Forelimb muscle (tissue), 1 donor: ENCODE measurements at places on chromosomes 3 and 15. TPM values are rescaled to one million over a fixed set of nuclear protein-coding genes. Genes with fewer than 3 reads are reported as not detected.

- no peak for DNase-seq
These were observed 92.0 kb downstream of the FBN1 start for GRCh38 chr15:48553559-48553958.

DNA sequence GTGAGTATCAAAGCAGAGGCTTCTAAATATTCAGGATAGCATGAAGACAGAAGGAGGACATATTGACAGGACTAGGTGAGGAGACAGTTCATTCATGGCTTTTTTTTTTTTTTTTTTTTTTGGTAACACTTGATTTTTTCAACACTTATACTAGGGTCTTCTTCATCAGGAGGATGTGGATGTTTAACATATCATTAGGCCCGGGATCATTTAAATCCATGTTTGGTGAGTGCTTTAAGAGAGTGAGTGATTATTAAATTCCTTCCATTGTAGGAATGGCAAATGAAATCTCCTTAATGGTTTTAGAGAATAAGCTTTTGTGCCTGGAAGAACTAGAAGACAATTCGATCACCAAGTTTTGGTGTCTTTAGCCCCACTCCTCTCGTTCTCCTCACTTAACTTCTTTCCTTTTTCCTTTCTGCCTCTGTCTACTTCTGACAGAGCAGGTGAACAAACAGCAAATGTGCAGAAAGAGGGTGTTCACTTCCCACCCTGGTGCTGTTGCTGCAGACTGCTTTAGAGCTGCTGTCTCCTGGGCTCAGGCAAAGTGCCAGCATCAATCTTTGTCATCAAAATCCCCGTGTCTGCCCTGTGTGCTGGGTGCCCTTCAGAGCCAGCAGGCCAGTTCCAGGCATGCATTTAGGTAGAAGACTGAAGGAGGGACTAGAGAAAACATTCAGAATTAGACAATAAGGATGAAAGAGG lies 35.6 kb upstream of the RAB11A start:
- no peak for DNase-seq

- no peak for DNase-seq
These were observed 648.5 kb downstream of the NR2F2 start for GRCh38 chr15:96978937-96979473.

DNA sequence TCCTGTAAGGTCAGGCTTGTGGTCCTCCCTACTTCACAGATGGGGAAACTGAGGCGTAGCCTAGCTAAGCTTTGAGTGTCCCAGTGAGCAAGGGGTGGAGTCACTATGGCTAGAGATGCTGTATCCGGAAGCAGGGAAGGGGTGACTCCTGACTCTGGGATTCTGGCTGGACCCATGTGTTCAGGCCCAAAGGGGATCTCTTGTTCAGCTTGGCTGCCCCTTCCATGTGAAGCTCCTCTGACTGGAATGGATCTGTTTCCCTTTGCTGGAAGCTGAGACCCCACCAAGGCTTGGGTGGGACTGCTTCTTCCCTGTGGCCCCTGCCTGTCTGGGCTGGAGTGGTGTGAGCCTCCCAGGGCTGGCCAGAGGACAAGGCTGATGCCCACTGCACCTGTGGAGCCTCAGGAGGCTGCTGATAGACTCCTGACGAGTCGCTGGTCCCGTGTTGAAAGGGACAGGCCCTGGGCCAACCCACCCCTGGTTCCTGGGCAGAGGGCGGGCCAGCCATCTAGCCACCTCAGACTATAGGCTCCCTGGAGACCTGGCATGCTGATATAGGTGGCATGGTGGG lies 1.0 kb downstream of the MAPKAPK3 start:
- no peak for DNase-seq

- DNase-seq, result no peak
These were observed 212.6 kb upstream of the PLSCR5 start for GRCh38 chr3:146817704-146818103.

DNA sequence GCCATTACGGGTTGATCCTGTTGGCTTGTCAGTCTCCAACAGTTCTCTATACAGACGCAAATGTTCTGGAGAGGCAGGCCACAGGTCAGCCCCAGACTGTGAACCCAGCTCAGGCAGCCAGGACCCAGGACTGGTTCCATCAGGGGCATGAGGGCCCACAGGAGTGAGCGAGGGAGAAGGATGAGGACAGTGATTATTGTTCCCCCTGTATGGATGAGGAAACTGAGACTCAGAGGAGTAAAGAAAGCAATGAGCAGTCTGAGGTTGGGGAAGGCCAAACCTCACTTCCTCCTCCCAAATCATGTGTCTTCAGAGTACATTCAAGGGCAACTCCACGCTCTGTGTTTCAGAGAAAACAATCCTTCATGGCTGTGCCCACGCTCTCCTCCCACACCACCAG lies 121.9 kb downstream of the RPLP1 start:
- no peak for DNase-seq

GRCh38 chr3:152197451-152197850 lies 71.3 kb upstream of the MBNL1 start:
- DNase-seq, result no peak

DNA sequence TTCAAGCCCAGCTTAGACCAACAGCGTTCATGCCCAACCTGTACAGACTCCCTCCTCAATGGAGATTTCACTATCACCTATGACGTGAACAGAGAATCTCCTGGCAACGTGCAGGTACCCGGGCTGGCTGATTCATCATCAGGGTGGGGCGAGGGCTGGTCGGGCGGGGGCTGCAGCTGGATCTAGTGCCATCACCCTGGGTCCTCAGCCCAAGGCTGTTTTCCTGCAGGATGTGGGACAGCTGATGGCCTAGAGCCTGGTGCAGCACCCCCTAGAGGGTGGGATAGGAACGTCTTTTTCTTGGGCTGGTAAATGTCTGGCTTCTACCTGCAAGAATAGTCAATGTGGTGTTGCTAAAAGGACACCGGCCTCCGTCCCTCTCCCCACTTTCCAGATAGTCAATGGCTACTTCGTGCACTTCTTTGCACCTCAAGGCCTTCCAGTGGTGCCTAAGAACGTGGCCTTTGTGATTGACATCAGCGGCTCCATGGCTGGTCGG lies 4.4 kb downstream of the ITIH3 start:
- no peak for DNase-seq

- no peak for DNase-seq
These were observed 211.3 kb downstream of the TIGIT start for GRCh38 chr3:114504941-114505628.

GRCh38 chr15:41546851-41547786 lies 3.1 kb upstream of the RPAP1 start:
- no peak for DNase-seq

DNA sequence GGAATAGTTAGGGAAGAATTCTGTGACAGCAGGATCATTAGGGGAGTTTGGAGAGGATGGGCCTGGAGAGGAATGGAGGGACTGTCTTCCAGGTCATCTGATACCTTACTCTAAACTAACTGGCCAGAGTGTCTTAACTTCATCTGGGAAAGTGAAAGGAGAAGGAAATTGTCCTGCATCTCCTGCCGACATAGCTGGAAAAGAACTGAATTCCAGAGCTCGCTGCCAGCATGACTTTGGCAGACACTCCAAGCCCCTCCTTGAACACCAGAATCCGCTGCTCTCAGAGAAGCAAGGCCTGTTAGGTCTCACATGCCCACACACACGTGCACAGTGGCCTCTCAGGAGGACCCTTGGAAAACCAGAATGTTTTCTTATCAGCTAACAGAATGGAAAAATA lies 10.5 kb downstream of the ABI3BP start:
- DNase-seq, result no peak

DNA sequence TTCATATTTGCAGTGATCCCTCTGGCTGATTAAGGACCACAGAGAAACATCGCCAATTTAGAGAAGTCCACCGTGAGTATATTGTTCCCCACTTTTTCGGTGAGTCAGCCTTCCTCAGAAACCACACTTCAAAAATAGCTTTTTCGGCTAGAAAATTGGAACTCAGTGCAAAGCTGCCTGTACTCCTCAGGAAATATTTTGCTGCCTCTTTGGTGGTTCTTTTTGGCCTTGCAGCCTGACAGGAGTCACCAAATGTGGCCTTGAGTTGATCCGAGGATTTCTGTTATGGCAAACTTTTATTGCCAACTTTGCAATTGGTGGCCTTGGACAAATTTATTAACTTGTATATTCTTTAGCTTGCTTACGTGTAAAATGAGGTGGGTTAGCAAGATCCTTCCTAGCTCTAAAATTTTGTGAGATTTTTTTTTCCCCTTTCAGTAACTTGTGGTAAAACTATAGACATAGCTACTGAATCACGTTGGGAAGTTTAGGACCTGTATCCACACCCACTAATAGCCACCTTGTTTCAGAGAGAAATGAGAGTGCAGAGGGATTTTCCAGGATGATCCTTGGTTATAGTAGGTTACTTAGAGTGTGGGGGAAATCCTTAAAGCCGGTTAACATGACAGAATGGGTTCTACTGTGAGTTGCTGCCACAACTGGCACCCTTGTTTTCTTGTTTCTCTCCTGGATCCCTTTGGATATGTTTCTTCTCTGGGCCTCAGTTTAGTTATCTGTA lies 9.9 kb downstream of the ARL6IP5 start:
- DNase-seq, result no peak

DNA sequence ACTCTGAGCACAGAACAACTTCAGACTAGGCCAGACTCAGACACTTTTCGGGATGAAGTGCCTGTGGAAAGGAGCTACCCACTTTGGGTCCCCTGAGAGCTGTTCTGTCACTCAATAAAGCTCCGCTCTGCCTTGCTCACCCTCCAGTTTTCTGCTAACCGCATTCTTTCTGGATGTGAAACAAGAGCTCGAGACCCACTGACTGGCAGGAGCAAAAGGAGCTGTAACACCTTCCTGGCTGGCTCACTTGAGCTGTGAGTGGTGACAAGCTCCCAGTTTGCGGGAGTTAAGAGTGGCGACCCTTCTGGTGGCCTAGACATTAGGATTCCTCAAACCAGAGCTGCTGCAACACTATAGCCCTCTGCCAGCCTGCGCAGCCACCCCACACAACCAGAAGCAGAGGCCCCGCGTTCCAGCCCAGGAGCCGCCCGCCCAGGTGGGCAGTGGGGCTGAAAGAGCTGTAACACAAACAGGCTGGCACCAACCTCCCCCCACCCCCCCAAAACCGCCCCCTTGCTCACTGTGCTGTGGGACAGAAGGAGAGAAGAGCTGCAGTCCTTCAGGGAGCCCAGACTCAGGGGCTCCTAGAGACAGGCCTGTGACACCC lies 1178.1 kb upstream of the GBE1 start:
- no peak for DNase-seq

GRCh38 chr3:120274739-120275167 lies 10.3 kb downstream of the GPR156 start:
- DNase-seq, result no peak

DNA sequence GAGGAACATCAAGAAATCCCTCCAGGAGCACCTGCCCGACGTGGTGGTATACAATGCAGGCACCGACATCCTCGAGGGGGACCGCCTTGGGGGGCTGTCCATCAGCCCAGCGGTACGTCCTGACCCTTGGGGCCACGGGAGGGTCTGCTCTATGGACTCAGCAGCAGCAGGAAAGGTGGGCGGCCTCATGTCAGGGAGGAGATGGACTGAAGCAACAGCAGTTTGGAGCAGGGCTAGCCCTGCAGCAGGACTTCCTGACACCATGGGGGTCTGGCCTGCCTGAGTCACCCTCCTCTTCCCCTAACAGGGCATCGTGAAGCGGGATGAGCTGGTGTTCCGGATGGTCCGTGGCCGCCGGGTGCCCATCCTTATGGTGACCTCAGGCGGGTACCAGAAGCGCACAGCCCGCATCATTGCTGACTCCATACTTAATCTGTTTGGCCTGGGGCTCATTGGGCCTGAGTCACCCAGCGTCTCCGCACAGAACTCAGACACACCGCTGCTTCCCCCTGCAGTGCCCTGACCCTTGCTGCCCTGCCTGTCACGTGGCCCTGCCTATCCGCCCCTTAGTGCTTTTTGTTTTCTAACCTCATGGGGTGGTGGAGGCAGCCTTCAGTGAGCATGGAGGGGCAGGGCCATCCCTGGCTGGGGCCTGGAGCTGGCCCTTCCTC lies 24.2 kb downstream of the HDAC11 start:
- DNase-seq, result no peak

- DNase-seq, result no peak
These were observed 716 bp downstream of the CPEB1 start for GRCh38 chr15:82646250-82647044.

GRCh38 chr15:90056529-90056928 lies 45.7 kb downstream of the IDH2 start:
- no peak for DNase-seq

The DNAH12 gene
- polyA plus RNA-seq, result 0.71 TPM

The PLA2G4E gene
- polyA plus RNA-seq, result 2.0 TPM

The MEX3B gene
- 14.6 TPM for polyA plus RNA-seq

The ATP11B gene
- polyA plus RNA-seq, result 45.1 TPM

The XPC gene
- polyA plus RNA-seq, result 18.1 TPM

The SLC9C1 gene
- polyA plus RNA-seq, result 0.42 TPM

The HRH1 gene
- 3.0 TPM for polyA plus RNA-seq

The APOD gene
- polyA plus RNA-seq, result 37.8 TPM

The OIP5 gene
- 3.1 TPM for polyA plus RNA-seq

The EBLN2 gene
- 3.8 TPM for polyA plus RNA-seq

The PCOLCE2 gene
- 1.2 TPM for polyA plus RNA-seq

The CHRM5 gene
- polyA plus RNA-seq, result not detected
